NCI-H1436 treated with DMSO at 0.1 percent for 48 hours (cell line): ENCODE measurements at places on chromosomes 12 and 14.

- no peak for DNase-seq
Observed at GRCh38 chr14:84891404-84891803, 638.5 kb upstream of the FLRT2 start.

DNA sequence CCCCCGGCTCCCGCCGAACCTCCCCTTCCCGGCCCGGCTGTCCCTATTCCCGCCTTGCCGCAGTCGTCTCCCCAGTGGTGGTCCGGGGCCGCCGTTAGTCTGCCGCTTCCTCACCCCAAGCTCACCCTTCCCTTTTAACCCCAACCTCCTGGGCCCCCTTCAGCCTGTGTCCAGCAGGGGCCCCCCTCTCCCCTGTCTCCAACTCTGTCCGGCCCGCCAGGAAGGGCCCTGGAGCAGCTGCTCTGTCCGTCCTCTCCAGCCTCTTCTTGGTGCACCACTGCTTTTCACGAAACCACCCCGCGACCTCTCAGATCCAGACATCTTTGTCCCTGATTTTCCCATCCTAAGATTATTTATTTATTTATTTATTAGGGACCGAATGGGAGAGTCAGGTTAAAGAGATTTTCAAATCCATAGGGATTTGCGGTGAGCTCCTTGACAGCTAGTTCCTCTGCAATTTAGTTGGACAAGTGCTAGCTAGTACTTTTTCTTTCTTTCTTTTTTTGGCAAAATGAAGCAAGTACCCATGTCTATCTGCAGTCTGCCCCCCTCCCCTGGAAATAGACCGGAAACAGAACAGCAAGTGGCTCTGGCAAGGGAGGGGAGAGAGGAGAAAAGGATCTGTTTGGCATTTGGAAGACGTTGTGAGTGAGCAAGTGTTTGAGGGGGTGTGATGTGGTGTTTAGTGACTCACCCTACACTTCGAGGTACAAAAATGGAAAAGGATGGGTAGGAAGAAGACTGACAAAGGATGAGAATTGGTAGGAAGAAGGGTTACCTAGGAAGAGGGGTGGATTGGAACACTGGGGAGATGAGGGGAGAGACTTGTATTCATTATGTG, 632 bp downstream of the UBR7 start:
- no peak for DNase-seq

- DNase-seq = no peak
Observed at GRCh38 chr14:29814156-29815015, 113.3 kb downstream of the PRKD1 start.

GRCh38 chr12:123319826-123320225, 44.8 kb downstream of the SBNO1 start:
- DNase-seq = no peak

GRCh38 chr12:27244689-27245488, 803 bp downstream of the STK38L start:
- DNase-seq = no peak

GRCh38 chr12:3493043-3493858, 2.2 kb downstream of the PRMT8 start:
- DNase-seq = no peak

- no peak for DNase-seq
Observed at GRCh38 chr14:23006188-23006534, 3.8 kb downstream of the C14orf93 start.

DNA sequence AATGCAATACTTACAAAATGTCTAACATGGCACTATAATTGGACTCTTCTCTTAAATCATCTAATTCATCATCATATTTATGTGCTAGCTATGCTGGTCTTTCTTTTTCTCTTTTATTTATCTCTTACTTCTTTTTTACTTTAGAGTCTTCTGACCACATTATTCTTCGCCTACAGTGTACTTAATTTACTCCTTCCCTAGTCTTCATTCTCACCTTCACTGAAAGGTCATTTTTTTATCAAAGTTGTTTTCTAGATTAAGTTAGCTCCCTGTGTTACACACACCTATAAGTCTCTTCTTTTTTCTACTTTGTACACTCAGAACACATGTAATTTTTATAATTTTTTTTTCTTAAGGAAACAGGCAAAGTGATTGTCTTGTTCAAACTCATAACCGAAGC, 1351.2 kb downstream of the FSCB start:
- no peak for DNase-seq

DNA sequence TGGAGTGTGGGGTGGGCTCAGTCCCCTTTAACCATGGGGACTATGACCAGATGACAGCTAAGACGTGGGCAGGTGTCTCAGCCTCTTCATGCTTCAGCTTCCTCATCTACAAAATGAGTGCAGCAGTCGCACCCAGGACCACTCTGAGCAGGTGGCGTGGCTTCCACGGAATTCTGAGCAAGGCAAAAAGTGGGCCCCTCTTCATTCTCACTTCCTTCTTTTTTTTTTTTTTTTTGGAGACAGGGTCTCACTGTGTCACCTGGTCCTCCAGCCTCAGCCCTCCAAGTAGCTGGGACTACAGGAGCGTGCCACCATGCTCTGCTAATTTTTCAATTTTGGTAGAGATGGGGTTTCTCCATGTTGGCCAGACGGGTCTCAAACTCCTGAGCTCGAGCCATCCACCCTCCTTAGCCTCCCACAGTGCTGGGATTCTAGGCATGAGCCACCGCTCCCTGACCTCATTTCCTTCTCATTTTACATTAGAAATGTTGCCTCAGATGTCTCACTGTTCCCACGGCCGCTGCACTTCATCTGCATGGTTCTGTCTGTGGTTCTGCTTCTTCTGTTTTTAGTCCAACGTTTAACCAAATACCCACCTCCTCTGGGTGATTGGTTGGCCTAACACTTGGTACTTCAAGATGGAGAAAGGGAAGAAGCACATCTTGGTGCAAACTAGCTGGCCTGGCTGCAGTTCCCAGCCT, 41.3 kb upstream of the BCL7A start:
- no peak for DNase-seq

- DNase-seq = no peak
Observed at GRCh38 chr12:105418229-105418628, 87.7 kb downstream of the C12orf75 start.

GRCh38 chr14:89856871-89857345, 97.6 kb downstream of the EFCAB11 start:
- no peak for DNase-seq

GRCh38 chr12:1619587-1619986, 9.4 kb upstream of the WNT5B start:
- no peak for DNase-seq

DNA sequence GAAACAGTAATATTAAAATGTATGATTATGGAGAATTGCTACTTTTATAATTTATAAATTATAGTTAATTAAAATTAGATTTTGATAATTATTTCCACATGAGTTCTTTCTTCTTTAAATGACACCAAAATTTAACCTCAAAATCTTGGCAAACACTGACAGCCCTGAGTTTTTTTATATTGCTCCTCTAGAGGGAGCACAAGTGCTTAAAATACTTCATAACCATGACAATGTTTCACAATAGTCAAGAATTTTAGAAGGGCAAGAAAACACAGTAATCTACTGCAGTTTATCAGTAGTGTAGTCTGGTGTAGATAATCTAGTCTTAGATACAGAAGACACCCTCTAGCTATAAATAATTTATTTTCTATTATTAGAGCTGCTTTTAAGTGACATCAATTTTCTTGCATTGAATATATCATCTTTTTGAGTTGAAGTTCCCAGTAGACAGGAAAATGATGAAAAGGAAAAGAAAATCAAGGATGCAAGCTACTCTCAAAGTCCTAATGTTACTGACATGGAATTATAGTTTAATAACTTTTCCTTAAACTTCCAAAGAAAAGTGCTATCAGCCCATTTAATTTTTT, 14.3 kb upstream of the PTGER2 start:
- no peak for DNase-seq

GRCh38 chr12:25705261-25705660, 152.2 kb upstream of the LMNTD1 start:
- DNase-seq = no peak

DNA sequence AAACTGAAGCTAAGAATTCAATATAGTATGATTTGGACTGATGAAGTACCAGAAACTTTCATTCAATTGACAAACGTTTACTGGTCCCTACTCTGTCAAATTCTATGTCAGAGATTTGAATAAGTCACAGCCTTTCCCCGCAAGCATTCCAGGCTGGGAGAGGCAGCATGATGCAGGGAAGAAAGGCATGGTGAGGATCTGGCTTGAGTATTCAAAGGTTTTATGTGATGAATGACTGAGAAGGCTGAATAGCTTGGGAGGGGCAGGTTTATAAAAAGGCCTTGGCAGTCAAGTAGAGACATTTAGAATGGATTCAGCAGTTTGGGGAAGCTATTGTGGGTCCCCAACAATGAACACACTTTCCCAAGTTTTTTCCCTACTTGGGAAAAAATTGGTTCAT, 431.8 kb downstream of the DPF3 start:
- no peak for DNase-seq

- DNase-seq = no peak
Observed at GRCh38 chr12:39372929-39373328, 70.0 kb downstream of the KIF21A start.

DNA sequence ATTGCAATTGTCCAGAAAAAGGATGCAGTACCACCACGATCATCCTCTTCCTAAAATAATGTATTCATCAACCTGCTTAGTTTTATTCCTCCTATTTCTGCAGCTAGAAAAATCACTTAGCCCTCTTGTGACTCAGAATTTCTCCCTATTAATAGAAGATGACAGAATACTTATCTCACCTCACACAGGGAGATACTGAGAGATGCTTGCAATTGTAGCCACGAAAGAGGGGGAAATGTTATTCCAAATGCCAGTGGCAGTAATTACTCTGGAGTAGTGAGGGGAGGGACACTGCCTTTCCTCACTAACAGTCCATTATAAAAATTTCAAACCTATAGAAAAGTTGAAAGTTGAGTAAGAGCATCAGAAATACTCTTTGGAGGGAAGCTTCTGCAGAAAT, 11.8 kb upstream of the DUSP6 start:
- DNase-seq = no peak

- no peak for DNase-seq
Observed at GRCh38 chr12:79326663-79327062, 364.1 kb downstream of the PAWR start.

DNA sequence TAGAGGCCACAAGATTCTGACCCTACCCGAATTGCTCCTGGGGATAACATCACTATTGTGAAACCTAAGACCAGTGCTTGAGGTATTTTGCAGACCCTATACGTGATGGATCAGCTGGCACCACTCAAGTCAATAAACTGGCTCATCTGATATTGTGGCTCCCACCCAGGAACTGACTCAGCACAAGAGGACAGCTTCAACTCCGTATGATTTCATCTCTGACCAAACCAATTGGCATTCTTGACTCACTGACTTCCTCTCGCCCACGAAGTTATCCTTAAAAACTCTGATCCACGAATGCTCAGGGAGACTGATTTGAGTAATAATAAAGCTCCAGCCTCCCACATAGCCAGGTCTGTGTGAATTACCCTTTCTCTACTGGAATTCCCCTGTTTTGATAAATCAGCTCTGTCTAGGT, 1036.1 kb upstream of the TMEM132C start:
- DNase-seq = no peak

- DNase-seq = no peak
Observed at GRCh38 chr14:70808416-70809224, 693 bp downstream of the MAP3K9 start.

GRCh38 chr12:47610686-47611252, 95.1 kb downstream of the RPAP3 start:
- no peak for DNase-seq

DNA sequence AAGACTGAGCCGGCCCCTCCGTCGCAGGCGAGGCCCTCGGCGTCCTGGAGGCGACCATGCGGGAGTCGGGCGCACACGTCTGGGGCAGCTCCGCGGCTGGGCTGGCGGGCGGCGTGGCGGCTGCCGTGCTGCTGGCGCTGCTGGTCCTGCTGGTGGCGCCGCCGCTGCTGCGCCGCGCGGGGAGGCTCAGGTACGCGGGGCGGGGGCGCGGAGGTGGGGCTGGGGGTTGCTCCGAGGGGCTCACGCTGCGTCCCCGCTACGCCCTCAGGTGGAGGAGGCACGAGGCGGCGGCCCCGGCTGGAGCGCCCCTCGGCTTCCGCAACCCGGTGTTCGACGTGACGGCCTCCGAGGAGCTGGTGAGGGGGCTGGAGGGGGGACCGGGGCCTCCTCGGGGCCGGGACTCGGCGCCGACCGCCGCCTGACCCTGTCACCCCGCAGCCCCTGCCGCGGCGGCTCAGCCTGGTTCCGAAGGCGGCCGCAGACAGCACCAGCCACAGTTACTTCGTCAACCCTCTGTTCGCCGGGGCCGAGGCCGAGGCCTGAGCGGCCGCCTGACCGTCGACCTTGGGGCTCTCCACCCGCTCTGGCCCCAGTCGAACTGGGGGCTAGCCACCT, 7.8 kb downstream of the AMN start:
- DNase-seq = no peak

- no peak for DNase-seq
Observed at GRCh38 chr12:12918781-12919389, 27.5 kb downstream of the GPRC5A start.
